Ureter (tissue), 1 donor: ENCODE measurements at places on chromosomes 4 and X. TPM values are rescaled to one million over a fixed set of nuclear protein-coding genes. Genes with fewer than 3 reads are reported as not detected.

The RBM47 gene
- total RNA-seq, result 110 TPM

The GEMIN8 gene
- 29.5 TPM for total RNA-seq

The HERC5 gene
- total RNA-seq, result 3.0 TPM

DNA sequence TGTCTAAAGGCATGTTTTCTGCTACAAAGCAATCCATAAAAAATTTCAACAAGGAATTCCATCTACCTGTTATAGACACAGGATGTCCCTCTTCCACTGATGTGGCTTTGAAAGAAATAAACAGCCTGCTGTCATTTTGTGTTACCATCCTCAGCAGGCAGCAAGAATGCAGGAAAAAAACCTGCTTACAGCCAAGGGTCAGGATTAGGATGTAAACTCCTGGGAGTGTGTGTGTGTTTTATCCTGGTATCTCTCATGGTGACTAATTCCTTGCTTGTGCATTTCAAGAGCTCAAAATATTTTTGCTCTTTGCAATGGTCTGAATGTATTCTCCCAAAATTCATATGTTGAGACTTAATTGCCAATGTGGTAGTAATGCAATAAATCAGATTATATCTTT is 28.6 kb upstream of the SFRP2 start:
- DNase-seq, result no peak

GRCh38 chrX:40061871-40062524 is 35.8 kb downstream of the BCOR start:
- no peak for DNase-seq

GRCh38 chrX:27675493-27675892 is 85.3 kb downstream of the DCAF8L2 start:
- DNase-seq, result no peak

DNA sequence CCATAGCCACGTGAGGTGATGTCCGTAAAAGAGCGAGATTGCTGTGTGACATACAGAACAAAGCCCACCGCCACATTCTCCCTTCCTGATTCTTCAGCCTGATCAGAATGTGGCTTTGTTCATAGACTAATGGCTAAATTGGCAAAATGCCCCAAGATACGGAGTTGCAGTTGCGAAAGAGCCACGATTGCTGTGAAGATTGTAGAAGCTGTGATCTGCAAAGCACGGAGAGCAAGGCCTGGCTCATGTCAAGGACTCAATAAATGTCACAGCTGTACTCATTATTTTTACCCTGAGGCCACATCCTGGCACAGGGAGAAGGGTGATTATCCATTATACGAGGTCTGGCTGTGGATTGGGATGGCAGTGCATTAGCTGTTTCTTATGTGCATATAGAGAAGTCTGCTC is 34.2 kb downstream of the ARSD start:
- DNase-seq, result peak; percentile 83

DNA sequence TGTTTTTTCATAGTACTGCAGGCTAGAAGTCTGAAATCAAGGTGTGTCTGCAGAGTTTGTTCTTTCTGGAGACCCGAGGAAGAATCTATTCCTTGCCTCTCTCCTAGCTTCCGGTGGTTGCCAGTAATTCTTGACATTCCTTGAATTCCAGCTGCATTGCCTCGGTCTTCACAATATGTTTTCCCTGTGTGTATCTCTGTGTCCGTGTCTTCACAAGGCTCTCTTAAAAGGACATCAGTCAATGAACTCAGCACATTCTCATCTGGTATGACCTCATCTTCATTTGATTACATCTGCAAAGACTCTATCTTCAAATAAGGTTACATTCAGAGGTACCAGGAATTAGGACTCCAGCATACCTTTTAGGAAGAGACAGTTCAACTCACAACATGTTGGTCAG is 163.4 kb downstream of the BANK1 start:
- no peak for DNase-seq

GRCh38 chr4:133910165-133910564 is 291.4 kb downstream of the PABPC4L start:
- DNase-seq, result no peak

GRCh38 chrX:43968359-43968781 is 4.8 kb downstream of the NDP start:
- DNase-seq, result no peak

DNA sequence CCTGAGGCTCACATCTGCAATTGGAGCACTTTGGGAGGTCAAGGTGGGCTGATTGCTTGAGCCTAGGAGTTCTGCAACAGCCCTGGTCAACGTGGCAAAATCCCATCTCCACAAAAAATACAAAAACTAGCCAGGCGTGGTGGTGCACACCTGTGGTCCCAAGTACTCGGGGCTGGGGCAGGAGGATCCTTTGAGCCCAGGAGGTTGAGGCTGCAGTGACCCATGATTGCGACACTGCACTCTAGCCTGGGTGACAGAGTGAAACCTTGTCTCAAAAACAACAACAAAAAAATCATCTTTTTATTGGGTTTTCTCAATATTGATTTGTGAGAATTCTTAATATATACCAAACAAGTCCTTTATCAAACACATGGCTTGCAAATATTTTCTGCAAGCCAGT is 64.9 kb downstream of the ANKRD17 start:
- no peak for DNase-seq

DNA sequence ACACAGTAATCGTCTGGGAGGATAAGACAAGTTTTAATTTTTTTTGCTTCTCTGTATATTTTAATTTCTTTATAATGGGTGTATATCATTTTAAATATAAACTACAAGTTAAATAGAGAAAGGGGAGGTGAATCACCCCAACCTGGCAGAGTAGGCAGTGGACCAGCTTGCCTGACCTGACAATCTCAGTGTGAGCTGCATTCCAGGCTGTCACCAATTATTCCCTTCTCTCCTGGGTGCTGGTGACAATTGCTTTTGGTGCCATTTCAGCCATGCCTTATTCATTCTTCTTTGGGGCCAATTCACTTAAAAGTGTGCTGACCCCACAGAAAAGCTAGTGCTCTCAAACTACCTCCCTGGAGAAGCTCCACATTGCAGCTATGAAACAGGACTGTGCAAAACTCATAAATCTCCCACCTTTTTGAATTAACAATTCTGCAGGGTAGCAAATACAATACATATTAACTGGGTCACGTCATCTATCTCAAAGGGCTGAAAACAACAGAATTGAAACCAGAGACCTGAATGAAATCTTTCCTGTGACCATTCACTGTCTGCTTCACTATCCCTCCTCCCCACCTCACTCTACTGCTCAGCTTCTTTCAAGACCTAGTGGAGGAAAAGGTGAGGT is 359.0 kb downstream of the HS3ST1 start:
- no peak for DNase-seq
